Stimulated activated CD4-positive, alpha-beta T cell treated with anti-CD3 and anti-CD28 coated beads, Interleukin-1b, Interleukin-23, amount 100 ng/mL, for 4 hours (primary cell): ENCODE measurements at places on chromosomes 5 and 9.

DNA sequence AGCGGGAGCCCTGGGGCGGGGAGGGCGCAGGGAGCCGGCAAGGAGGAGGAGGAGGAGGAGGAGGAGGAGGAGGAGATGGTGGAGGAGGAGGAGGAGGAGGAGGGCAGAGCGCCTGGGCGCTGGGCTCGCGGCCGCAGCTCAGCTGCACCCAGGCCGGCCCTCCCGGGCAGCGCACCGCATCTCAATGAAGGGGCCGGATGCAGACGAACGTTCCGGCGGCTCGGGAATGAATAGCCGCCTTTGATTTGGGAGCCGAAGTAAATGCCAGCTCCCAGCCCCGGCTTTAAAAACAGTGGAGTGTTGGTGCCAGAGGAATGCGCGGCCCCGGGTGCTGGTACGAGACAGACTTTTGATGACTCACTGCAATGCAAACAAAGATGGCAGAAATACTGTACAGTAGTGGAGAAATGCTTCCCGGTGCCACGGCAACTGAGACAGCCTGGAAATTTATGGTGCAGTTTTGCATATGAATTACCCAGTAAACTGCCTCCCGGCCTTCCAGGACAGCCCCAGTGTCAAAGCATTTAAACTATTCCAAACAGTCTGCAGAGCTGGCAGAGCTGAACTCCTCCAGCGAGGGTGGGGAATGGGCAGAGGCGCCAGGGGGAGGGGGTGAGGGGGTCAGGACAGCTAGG is 43.1 kb downstream of the NACC2 start:
- DNase-seq: no peak

DNA sequence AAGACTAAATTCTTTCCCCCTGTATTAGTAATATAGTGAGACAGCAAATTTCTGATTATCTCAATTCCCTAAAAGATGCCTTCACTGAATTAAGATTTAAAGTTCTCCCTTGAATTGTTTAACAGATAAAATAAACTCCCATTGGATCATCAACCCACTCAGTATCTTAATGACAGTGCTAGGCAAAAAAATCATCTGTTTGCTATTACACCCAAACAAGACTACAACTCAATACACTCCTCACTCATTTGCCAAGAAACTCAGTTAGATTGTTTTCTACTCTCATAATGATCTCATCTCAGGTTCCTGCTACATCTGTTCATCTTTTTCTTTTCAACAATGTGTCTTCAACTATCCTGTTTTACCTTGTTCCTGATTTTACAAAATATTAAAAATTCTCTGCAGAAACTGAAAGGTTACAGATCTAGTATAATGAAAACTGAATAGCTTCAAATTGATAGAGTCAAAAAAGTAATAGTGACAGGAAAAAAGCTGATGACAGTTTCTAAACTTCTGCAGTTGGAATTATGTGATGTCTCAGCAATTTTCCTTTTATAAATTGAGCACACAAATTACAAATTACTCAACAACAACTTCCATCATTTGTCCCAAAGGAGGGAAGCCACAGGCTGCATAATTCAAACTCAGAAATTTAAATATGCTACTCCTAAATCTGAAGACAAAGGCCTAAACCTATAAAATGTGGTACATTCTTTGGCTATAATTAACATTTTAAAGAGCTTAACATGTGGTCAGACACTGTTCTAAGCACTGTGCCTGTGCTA is 39.4 kb downstream of the HOMER1 start:
- DNase-seq: no peak

- no peak for DNase-seq
Measured at GRCh38 chr9:5321058-5321457, 16.5 kb upstream of the RLN2 start.

- no peak for DNase-seq
Measured at GRCh38 chr5:110588286-110588980, 138.0 kb downstream of the TMEM232 start.

- DNase-seq: no peak
Measured at GRCh38 chr5:173205916-173206315, 29.1 kb downstream of the NKX2-5 start.

DNA sequence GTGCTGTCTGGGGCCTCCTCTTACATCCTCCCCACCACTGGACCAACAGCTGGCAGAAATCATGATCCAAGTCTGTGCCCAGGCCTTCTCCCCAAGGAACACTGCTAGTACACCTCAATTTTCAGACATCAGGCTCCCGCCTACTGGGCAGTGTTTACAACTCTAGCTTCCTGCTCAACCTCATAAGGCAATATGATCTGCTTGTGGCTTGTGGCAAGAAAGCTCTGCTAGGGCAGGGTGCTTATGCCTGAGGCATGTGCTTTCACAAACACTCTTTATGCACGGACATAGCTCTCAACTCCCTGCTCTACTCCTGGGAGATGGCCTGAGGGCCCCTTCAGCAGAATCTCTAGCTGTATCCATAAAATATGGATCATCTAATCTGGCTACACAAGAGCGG is 32.5 kb downstream of the SH3TC2 start:
- DNase-seq: no peak
